ENCODE measurements at places on chromosomes 12 and 14. TPM values are rescaled to one million over a fixed set of nuclear protein-coding genes. Genes with fewer than 3 reads are reported as not detected.

DNA sequence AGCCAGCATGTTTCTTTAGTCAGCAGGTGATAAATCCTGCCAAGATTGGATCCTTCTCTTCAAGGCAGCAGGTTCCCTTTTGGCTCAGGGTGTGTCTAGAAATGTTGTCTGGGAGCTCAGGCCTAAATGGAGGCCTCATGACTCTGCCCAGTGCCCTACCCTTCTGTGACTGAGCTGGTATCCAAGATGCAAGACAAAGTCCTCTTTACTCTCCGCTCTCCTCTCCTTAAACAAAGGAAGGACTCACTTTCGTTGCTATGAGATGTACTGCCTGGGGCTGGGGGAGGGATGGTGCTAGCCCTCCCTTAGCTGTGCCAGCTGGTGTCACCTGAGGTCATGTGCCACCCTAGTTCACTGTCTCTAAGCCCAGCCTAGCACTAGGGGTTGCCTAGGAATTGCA lies 13.8 kb upstream of the TMPRSS12 start:
- H3K27ac ChIP-seq = no peak overlapping the region
- H3K36me3 ChIP-seq = no peaks in the 10 kb centered on the region
- peaks cover 3% of the 10 kb centered on the region for H3K4me1 ChIP-seq
- no peak overlapping the region for H3K4me3 ChIP-seq
- H3K27me3 ChIP-seq = no peaks in the 10 kb centered on the region

- peaks cover 2% of the 10 kb centered on the region for H3K4me1 ChIP-seq
- no peak overlapping the region for H3K4me3 ChIP-seq
- no peak overlapping the region for H3K27ac ChIP-seq
- peaks cover 31% of the 10 kb centered on the region for H3K36me3 ChIP-seq
- H3K27me3 ChIP-seq = no peaks in the 10 kb centered on the region
Observed at GRCh38 chr12:95300286-95300685, 82.7 kb downstream of the VEZT start.

The CLEC1B gene
- polyA plus RNA-seq = 0.19 TPM

The HSPB8 gene
- polyA plus RNA-seq = 8.4 TPM

The PDE3A gene
- polyA plus RNA-seq = 62.0 TPM

DNA sequence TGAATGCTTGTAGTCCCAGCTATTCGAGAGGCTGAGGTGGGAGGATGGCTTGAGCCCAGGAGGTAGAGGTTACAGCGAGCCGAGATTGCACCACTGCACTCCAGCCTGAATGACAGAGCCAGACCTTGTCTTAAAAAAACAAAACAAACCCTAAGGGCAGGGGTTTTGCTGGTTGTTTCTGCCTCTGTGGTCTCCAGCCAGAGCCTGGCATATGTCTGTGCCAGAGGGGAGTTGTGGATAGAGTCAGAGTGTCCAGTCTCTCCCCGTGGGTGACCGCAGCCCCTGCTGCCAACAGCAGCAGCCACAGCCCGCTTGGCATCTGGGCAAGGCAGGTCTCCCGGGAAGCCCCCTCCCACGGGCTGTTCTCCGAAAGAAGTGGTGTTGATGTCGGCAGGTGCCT lies 37.6 kb downstream of the MVK start:
- peaks cover 6% of the 10 kb centered on the region for H3K4me1 ChIP-seq
- no peak overlapping the region for H3K27ac ChIP-seq
- DNase-seq = no peak
- no peak overlapping the region for H3K4me3 ChIP-seq
- no peaks in the 10 kb centered on the region for H3K36me3 ChIP-seq
- peaks cover 7% of the 10 kb centered on the region for H3K27me3 ChIP-seq

DNA sequence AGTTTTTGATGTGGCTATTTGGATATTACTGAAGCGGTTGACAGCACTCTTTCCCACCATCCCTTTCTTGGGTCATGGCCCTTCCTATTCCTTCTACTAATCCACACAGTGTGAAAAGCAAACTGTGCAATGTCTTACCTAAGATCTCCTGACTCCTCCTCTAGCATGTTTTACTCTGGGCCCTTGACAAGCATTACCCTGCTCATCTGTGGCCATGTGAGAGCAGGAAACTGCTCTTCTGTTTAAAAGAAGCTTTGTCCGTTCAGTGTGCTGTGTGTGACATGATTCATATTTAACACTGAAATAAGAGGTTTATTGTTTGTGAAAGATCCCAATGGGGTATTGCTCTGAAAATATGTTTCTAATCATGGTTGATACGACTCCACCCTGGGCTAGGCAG lies 1022.5 kb downstream of the AACS start:
- H3K4me3 ChIP-seq = no peak overlapping the region
- no peak for DNase-seq
- H3K4me1 ChIP-seq = no peaks in the 10 kb centered on the region

The MAPKAPK5 gene
- 56.7 TPM for polyA plus RNA-seq
